ENCODE measurements at places on chromosomes 3 and 15.

- no peak for DNase-seq
Observed at GRCh38 chr3:149783576-149783975, 8.8 kb downstream of the ANKUB1 start.

GRCh38 chr3:187016639-187017345, 86.5 kb downstream of the ST6GAL1 start:
- DNase-seq: no peak

DNA sequence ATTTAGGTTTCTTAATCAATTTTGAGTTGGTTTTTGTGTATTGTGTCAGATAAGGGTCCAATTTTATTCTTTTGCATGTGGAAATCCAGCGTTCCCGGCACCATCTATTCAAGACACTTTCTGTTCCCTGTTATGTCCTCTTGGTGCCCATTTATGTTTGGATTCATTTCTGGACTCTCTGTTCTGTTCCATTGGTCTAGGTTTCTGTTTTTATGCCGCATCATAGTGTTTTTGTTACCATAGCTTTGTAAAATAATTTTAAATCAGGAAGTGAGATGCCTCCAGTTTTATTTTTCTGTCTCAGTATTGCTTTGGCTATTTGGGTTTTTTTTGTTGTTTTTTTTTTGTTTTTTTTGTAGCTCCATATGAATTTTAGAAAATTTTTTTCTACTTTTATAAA, 97.1 kb downstream of the LRRC28 start:
- DNase-seq: no peak

- DNase-seq: no peak
Observed at GRCh38 chr3:39296197-39297077, 16.6 kb upstream of the CX3CR1 start.

DNA sequence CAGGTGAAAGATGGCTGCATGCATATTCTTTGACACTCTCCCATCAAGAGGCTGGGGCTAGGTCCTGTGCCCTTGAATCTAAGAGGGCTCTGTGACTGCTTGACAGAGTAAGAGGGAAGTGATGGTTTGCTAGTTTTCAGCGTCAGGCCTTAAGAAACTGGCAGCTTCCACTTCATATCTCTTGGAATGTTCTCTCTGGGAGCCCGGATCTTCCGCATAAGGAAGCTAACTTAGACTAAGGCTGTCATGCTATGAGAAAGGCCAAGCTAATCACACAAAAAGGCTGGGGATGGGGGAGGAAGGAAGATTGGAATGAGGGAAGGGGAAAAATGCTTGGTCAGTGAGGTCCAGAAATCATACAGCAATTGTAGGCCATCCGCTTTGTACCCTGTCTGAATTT, 50.0 kb downstream of the MB21D2 start:
- DNase-seq: no peak

- DNase-seq: no peak
Observed at GRCh38 chr15:70153921-70154717, 56.4 kb upstream of the TLE3 start.
